Hippocampal formation (tissue), 2 donors: ENCODE measurements at places on chromosomes 7 and 10.
A peak's percentile ranks its signal among the peaks of the same experiment; 100 is the strongest.

- DNase-seq = no peak
Measured at GRCh38 chr10:100970914-100971811, 1.9 kb downstream of the SEMA4G start.

DNA sequence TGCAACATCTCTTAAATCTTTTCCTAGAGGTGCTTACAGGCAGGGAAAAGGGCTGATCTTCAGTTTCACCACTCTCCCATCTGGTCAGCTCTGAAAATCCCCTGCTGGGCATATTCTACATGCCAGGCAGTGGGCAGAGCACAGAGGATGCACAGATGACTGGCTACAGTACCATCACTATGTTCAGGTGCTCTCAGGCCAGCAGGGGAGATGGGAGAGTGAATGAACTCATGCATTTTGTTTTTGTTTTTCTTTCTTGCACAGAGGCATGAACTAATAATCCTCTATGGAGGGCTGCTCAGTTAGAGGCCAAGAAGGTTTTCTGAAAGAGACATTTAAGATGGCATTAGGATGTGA lies 19.3 kb downstream of the ELMO1 start:
- no peak for DNase-seq

DNA sequence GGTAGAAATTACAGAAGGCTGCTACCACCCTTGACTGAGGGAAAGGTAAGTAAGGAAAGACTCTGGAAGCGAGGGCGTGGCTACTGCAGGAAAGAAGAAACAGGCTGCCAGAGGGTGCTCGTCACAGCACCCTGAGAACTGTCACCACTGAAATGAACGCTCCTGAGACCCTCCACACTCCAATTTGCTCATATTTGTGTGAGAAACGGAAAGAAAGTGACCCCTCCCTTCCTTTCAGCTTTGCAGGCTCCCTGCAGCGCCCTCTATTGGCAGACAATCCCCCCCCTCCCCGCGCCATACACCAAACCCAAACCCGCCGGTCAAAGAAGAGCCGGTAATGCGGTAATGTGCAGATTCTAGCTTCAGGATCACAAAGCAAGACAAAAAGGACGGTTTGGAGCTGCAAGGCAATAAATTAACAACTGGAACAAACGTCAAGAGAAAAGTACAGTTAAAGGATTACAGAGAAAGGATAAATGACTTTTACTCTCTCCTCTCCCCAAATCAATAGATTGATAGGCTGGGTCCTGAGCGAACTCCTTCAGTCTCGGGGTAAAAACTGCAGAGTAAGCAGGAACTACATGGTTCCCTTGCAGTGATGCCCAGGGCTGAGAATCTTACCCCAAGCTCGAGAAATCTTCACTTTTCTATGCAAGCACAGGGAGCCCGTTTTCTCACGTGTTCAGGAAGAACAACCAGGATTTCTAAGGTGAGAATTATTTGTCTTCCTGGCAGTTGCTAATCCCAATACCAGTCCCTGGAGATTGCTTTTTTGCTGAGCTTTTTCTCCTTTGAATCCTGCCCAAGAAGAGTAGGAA lies 47.6 kb downstream of the STEAP1B start:
- peak; percentile 41 for DNase-seq

DNA sequence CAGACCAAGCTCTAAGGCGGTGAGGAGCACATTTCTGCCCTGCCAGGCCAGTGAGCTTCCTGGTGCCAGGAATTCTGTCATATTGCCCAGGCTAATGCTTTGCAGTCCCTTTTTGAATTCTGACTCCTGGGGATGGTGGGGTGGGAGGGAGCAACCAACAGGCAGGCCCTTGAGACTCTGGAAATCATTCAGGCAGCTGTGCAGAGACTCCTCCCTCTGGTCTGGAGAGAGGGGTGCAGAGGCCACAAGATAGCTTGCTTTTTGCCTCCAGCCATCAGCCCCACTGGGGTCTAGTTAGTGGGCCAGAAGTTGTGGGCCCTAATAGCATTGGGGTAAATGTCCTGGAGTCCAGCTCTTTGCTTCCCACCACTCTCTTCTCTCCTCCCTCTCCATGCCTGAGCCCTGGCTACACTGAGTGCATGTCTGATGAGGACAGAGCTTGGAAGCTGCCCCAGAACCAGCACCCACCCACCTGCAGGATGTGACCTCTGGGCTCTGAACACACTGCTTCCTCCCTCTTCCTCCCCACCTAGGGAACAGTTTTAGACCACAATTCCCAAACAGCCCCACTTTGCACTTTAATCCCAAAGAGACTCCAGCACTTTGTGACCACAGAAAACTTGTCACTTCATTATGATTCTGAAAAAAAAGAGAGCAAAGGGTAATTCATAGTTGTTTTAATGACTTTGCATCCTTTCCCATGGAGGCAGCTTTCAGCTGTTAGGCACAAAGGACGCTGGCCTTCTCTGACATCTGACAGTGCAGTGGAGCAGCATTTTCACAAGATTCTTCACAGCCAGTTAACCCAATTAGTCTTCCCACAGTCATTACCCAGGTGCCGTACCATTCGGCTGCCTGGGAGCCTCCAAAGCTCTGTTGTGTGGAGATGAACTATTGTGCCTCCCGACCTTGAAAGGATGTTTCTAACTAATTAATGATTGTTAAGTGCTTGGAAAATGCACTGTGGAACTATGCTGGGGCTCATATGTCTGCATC lies 262.5 kb downstream of the TRIL start:
- DNase-seq = no peak

DNA sequence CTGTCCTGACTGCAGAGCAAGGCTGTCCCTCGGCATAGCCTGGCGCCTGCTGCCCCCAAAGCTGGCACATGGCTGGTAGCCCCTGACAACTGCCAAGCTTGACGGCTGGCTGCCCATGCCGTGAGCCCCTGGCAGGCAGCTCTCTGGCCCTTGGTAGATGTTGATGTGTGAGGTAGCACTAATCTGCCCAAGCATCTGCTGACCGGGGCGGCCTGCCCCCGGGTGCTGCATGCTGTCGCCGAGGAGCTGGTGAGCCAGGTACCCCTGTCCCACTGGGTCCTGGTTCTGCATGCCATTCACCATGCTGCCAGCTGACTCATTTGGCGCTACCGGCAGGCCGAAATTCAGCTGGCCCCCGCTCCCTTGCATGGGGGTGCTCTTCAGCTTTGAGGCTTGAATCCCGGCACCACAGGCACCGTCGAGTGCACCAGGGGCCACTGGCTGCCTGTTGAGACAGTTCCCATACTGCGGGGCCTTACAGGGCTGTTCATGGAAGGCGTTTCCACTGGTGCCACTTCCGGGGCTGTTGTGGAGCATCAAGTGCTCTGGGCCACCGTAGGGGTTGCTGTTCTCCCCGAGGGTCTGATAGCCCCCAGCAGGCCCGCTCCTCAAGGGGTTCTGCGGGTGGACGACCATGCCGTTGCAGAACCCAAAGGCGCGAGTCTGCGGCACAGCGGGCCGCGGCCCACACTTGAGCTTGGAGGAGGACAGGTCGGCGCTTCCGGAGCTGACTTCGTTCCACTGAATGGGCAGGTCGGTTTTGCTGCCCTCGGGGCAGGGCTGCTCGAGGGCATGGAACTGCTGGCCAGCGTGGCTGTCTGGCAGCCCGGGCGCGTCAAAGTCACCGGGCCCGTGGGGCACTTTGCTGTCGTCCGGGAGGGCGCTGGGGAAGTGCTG lies 262.2 kb upstream of the INHBA start:
- DNase-seq = no peak

DNA sequence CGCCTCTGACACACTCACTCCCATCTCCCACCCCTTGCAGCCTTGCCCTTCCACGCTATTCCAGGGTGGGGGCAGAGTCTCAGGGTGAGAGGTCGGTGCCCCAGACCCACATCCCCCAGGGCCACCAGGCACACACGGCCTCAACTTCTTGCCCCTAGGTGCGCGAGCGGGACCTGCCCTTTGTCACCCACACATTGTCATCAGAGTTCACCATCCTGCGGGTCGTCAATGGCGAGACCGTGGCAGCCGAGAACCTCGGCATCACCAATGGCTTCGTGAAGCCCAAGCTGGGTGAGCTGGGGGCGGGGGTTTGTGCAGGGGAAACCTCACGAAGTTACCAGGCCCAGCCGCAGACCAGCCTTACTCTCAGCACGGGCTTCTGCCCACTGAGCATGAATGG lies 53.3 kb downstream of the CASTOR2 start:
- DNase-seq = no peak

GRCh38 chr7:155412416-155413253 lies 45.3 kb upstream of the EN2 start:
- no peak for DNase-seq

DNA sequence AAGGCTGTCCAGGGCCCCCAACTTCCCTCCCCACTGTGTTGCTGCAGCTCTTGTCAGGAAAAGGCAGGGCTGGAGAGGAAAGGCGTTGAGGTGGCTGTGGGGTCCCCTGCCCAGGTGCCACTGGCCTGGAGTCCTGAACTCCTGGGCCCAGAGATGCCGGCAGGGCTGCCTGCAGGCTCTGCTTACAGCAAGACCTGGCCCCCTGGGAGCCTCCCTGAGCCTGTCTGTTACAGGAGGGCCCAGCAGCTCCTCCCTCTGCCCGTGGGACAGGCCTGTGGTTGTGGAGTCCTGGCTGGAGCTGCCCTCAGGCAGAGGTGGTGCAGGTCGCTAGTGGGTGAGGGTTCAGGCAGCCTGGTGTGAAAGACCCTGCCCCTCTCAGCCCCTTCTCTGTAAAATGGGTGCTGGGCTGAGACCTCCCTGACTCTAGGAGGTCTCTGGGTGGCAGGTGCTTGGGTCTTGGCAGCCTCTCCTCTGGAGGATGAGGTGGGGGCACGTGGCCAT lies 9.9 kb downstream of the ANTXRL start:
- no peak for DNase-seq

- no peak for DNase-seq
Measured at GRCh38 chr10:114674346-114674745, 16.3 kb upstream of the ABLIM1 start.

- DNase-seq = no peak
Measured at GRCh38 chr7:5695727-5696345, 85.6 kb downstream of the RNF216 start.

DNA sequence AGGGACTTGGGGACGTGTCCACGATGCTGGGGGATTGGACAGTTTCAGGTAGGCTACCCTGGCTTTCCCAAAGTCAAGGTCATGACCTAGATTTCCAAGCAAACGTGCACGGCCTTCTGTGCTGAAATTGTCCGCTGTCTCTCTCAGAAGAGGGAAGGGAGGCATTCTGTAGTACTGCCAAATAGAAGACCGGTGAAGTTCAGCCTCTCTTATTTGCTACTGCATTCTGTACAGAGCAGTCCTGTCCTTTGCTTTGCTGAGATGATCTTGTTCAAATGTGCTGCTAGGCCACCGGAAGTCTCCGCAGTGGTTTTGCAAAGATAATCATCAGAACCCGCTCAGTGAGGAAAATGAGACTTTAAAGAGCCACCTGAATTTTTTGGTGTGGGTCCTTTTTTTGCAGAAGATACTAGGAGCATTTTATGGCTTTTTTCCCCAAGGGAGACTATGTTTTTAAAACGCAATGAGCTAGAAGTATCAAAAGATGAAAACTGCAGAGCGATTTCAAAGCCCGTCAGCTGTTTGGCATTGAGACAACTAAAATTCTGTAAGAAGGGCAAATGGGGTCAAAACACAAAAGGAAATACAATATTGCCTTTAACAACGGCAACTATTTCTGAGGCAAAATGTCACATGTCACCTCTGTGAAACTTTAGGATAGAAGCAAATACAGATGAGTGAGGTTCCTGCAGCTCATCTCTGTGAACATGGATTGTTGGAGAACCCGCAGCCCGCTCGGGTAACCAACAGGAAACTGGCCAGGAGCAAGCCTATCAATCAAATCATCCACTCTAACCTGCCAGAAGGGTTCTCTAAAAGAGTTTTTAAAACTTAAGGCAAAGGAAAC lies 1.3 kb upstream of the NMT2 start:
- no peak for DNase-seq

- DNase-seq = no peak
Measured at GRCh38 chr10:89815049-89815853, 113.9 kb downstream of the KIF20B start.

DNA sequence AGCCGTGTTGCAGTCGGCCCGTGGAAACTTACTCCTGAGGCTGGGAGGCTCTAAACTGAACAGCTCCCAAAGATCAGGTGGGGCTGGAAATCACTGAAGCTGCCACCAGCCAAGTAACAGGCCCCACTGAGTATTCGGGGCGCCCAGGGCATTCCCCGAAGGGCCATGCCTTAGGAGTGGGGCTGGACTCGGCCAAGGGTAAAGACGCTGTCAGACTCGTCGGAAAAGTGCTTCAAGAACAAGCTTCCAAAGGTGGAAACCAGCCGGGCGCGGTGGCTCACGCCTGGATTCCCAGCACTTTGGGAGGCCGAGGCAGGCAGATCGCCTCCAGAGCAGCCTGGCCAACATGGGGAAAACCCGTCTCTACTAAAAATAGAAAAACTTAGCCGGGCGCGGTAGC lies 102.8 kb downstream of the GALNT11 start:
- DNase-seq = no peak

- no peak for DNase-seq
Measured at GRCh38 chr10:46084321-46085165, 38.5 kb upstream of the MSMB start.

GRCh38 chr10:103660364-103661197 lies 167.1 kb downstream of the NEURL1 start:
- peak; percentile 45 for DNase-seq

- DNase-seq = no peak
Measured at GRCh38 chr7:142697270-142697669, 52.0 kb upstream of the PRSS1 start.

- DNase-seq = no peak
Measured at GRCh38 chr10:66927251-66927935, 1.6 kb downstream of the LRRTM3 start.

DNA sequence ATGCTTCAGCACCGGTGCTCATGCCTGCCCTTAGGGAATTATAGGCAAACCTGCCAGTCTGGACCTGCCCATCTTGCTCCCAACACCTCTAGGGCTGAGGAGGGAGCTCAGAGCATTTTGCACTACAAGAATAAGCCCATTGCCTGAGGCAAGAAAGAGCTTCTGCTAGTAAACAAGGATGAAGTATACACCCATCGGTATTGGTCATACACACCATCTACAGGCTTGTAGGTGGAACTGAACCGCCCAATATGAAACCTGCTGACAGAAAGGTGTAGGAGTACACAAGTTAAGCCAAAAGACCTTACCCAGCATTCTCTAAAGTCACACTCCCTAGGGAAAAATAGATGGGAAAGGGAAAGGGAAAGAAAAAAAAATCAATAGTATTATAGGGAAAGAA lies 957.0 kb upstream of the LRRTM3 start:
- no peak for DNase-seq

DNA sequence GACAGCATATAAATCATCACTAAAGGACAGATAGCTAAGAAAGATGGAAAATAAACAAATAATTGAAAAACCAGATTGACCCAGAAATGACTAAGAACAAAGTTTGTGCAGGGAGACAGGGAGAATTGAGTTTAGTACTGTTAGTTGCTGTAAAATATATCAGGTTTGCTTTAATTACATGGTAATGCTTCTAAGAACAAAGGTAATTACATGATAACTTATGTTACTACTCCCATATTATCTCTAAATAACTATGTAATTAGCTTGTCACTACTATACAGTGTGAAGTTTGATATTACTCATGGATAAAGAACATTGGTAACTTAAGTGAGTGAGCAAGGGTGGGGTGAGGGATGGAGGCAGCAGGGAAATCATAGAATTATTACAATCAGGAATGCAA lies 135.2 kb upstream of the KAT6B start:
- no peak for DNase-seq

- DNase-seq = no peak
Measured at GRCh38 chr7:146375170-146375569, 258.6 kb downstream of the CNTNAP2 start.
